ENCODE measurements at places on chromosomes 7 and 10. TPM values are rescaled to one million over a fixed set of nuclear protein-coding genes. Genes with fewer than 3 reads are reported as not detected.
A peak's percentile ranks its signal among the peaks of the same experiment; 100 is the strongest.

DNA sequence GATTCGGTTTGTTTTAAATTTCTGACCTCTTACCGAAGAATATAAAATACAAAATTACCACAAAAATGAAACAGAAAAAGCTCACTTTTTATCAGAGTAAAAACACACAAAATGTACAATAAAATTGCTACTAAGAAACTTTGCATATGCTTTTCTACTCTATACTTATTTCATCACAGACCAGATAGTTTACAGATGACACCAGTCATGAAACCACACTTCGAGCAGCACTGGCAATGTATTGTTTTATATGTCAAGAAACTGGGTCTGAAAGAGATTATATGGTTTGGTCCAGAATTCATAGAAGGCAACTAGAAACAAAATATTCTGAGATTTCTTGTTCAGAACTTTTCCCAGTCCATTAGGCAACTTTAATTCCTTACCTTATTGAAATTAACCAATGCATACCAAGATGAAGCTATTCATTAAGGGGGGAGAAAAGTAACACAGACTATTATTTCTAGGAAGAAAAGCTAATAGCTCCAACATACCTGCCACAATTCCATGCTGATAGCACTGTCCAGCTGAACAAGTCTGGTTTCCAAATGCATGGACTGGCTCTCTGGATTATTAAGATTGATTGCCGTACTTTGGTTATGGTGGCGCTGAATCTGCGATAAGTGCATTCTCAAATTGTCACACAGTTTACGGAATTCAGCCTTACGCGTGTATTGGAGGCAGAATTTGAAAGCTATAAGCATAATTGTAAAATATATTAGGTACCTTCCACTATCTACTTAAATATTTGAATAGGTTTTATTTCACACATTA is 10.0 kb downstream of the EIF3A start:
- no peak for DNase-seq

DNA sequence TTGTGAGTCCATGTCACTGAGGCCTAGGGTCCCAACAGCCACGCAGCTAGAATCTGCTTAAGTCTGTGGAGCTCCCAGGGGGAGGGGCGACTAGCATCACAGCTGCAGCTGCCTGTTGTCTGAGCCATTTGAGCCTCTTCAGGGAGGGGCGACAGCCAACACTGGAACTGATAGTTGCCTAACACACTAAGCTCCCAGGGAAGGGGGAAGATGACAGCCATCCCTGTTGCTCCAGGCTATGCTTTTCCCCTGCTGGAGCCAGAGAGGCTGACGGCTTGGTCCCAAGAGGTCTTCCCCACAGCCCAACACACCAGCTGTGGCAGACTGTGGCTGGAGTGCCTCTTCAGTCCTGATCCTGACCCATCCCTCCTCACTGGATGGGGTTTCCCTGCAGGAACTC is 817.5 kb downstream of the NXPH1 start:
- DNase-seq: no peak

Gene LGI1
- 0.13 TPM for total RNA-seq

- DNase-seq: no peak
Observed at GRCh38 chr10:60459701-60460457, 70.2 kb upstream of the ANK3 start.

Gene NUTM2B
- 1.2 TPM for total RNA-seq

Gene TMEM225B
- total RNA-seq: not detected

- no peak for DNase-seq
Observed at GRCh38 chr10:123841560-123841959, 50.0 kb downstream of the CPXM2 start.

DNA sequence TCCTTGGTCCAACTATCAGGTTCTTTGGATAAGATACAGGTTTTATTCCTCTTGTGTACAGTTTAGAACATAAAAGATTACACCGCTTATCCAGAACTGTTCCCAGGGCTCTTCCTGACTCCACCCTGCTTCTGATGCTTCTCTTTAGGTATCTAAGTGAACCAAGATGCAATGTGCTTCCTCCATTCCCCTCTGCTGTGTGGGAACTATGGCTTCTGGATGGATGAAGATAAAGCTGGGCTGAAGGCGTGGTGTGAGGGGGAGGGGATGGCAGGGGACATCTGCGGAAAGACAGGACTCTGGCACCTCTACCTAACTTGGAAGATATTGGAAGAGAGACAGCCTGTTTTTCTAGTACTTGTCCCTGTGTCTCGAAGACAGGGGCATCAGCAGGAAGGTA is 209.9 kb upstream of the TBX20 start:
- no peak for DNase-seq

Gene ABCB1
- 3.2 TPM for total RNA-seq

Gene DLD
- total RNA-seq: 318 TPM

Gene CEP55
- 0.59 TPM for total RNA-seq

Gene NDUFB2
- 808 TPM for total RNA-seq

- DNase-seq: no peak
Observed at GRCh38 chr7:95684037-95684436, 87.7 kb upstream of the PDK4 start.

GRCh38 chr7:157299613-157300368 is 37.0 kb upstream of the DNAJB6 start:
- DNase-seq: no peak

DNA sequence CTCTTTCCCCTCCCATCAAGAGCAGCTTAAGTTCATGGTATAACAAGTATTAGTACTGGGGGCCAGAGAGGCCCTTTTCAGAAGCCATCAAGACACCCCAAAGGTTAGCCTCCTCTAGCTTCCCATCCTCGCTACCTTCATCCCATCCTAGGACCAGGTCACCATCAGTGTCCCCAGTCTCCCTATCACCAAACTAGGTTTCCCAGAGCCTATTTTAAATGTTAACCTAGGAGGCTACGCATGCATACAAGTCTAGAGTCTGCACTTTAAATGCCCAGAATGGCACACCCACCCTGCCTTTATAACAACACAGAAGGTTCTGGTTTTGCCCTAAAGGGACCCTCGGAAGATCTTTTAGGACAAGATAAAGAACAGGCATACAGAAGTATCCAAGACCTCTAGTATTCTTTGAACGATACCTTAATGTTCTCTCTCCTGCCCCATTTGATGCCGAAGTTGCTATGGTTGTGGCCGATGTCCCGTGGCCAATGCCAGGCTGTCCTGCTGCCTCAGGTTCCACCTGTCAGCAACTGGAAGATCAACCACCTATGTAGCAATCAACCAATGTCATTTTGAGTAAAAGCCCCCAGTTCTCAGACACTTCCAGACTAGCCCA is 2.2 kb downstream of the GPRIN2 start:
- peak; percentile 29 for DNase-seq

- DNase-seq: no peak
Observed at GRCh38 chr7:55017841-55018240, 976 bp upstream of the EGFR start.

GRCh38 chr10:11724938-11725776 is 17.0 kb upstream of the ECHDC3 start:
- no peak for DNase-seq

GRCh38 chr7:18020138-18020715 is 7.4 kb downstream of the PRPS1L1 start:
- no peak for DNase-seq

DNA sequence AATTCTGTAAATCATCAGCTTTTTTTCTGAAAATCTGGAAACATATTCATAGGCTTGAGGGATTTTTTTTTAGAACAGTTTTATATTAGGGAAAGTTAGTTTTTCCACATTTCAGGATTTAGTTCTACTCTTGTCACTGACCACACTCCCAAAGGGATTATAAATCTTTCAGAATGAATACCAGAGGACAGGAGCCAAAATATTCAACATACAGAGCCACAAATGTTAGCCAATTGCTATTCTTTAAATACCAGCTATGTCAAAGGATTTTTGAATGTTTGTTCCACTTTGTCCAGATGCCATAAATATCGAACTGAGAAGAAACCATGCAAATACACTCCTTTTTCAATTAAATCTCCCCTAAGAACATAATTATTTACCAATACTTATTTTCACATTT is 50.7 kb downstream of the ODAD2 start:
- DNase-seq: no peak

DNA sequence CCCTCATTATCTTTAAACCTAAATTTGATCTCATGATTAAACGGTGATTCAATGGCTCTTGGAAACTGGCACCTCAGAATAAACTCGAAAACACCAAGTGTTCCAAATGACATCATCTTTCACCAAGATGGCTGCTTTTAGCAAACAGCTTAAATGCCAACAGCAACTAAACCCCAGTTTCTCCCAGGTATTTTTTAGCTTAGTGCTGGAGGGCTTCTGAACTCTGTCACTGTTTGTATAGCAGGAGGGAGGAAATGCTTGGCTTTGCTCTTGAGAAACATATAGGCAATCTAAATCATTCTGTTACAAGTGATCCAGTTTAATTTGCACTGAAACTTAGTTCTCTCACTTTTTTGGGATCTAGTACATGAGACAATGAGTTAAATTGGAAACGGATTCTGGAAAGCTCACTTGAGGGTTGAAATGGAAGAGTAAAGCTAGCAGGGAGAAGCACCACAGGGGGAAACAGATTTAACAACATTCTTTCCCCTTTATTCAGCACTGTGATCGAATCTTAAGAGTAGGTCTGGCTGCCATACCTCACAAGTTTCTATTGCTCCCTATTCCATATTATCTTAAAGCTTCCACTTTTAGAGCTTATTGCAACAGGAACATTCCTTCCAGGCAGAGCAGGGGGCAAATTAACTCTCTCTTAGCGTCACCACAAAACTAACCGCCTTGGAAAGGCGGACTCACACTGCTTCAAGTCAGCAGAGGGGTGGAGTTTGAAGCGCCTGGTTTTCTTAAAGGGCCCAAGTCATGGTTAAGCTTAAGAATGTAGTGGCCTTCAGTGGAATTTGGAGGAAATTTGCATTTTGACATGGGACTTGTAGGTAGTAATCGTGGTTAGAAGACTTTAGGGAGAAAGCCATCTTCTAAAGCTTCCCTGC is 1.8 kb upstream of the CCDC6 start:
- DNase-seq: peak; percentile 50

- no peak for DNase-seq
Observed at GRCh38 chr10:324593-324992, 189.3 kb downstream of the ZMYND11 start.

DNA sequence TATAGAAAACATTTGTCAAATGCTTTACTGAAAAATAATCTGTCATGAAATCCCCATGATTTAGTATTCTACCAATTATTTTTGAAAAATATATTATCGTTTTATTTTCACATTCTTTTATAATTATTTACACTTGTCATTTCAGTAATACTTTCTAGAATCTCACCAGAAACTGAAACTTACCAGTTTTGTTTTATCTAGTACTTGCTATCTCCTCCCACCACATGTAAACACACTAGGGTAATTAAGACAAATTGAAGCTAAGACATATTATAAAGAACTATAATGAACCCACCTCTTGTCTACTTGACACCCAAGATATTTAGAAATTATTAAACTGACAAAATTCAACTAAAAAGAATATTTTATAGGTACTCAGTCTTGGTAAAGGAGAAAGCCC is 51.5 kb upstream of the GRM3 start:
- DNase-seq: no peak

DNA sequence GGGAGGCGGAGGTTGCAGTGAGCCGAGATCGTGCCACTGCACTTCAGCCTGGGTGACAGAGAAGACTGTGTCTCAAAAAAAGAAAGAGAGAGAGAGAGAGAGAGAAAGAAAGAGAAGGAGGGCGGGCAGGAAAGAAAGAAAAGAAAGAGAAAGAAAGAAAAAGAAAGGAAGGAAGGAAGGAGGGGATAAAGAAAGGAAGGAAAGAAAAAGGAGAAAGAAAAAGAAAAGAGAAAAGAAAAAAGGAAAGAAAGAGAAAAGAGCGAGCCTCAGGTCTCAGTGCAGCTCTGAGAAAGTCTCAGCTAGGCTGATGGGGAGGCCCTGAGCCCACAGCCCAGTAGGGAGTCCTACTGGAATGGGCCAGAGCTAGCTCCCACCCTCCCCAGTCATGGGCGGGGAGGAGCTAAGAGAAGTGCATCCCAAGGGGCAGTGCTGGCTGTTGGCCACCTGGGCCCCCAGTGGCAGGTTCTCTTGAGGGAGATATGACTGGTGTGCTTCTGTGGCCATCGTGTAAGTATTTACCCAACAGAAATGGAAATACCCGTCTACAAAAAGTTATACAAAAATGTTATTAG is 69.3 kb downstream of the ABRAXAS2 start:
- no peak for DNase-seq

Gene AKR1C8
- total RNA-seq: not detected

- no peak for DNase-seq
Observed at GRCh38 chr7:20798694-20799121, 12.0 kb upstream of the SP8 start.

- no peak for DNase-seq
Observed at GRCh38 chr7:147510923-147511322, 1079.6 kb upstream of the C7orf33 start.

Gene SPDYE9
- not detected for total RNA-seq

DNA sequence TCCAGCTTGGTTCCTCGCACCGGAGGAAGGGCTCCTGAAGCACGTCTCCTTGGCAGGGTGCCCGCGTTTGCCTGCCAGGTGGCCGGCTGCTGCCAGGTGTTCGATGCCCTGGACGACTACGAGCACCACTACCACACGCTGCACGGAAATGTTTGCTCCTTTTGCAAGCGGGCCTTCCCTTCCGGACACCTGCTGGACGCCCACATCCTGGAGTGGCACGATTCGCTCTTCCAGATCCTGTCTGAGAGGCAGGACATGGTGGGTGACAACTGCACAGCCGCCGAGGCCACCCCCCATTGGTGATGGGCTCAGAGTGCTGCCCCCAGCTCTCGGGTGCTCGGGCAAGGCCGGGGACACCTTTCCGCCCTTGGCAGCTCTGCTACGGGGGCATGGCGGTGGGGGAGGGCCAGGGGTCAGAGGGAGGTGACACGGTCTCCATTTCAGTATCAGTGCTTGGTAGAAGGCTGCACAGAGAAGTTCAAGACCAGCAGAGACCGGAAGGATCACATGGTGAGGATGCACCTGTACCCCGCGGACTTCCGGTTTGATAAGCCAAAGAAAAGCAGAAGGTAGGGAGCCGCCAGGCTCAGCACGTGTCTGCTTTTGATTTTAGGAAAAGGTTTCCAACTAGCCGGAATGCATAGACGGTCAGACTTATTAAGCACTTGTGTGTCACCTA is 1.1 kb downstream of the ZNF511 start:
- DNase-seq: no peak

DNA sequence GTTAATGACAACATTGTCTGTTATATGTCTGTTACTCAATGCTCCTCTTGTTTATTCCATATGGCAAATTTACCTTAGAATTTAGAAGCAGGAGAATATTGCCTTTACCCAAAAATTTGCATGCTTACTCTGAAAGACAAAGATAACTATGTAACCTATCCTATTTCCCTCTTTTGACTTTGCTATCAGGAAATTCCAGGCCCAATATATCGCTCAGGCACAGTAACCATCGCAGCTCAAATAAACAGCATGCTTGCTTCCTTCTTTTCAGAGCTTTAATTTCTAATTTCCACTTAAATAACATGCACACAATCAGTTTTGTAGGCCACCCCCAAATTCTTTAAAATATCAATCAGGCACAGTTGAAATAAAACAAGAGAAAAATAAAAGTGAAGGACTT is 57.8 kb downstream of the EBLN1 start:
- no peak for DNase-seq

- DNase-seq: no peak
Observed at GRCh38 chr7:112236597-112236996, 30.1 kb downstream of the ZNF277 start.
